ENCODE measurements at places on chromosomes 7 and 10.

DNA sequence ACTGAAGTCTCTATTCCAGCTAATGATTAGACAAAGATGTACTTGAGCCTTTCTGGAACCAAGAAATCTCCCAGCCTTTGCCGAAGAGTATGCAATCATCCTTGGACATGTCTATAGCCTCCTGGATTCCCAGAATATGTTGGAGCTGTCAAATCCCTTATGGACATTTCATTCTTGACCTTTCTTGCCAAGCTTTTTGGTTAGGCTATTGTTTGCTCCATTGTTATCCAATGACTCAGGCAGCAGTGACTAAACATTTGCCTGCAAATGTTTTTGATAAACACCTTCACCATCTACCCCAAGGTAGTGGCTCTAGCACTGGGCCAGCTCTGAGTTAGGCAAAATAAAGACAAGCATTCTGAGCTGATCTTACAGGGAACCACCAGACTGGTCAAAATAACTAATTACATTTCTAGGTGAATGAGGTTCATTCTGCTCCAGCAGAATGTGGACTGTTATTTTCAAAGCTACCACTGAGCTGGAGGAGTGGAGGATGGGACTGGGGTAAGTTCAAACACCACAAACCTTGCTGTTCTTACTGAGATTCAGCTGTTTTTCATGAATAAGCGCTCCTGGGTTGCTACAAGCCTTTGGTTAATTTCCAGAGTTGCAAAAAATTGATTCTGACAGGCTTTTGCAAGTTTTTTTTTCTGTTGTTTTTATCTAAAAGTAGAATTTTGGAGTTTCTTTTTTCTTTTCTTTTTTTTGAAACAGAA lies 81.0 kb downstream of the TMEM270 start:
- DNase-seq, result no peak

GRCh38 chr7:17374654-17375053 lies 76.2 kb downstream of the AHR start:
- no peak for DNase-seq

GRCh38 chr10:7038416-7038815 lies 372.4 kb downstream of the SFMBT2 start:
- no peak for DNase-seq

- DNase-seq, result no peak
Observed at GRCh38 chr7:77859343-77859742, 60.8 kb downstream of the PHTF2 start.

DNA sequence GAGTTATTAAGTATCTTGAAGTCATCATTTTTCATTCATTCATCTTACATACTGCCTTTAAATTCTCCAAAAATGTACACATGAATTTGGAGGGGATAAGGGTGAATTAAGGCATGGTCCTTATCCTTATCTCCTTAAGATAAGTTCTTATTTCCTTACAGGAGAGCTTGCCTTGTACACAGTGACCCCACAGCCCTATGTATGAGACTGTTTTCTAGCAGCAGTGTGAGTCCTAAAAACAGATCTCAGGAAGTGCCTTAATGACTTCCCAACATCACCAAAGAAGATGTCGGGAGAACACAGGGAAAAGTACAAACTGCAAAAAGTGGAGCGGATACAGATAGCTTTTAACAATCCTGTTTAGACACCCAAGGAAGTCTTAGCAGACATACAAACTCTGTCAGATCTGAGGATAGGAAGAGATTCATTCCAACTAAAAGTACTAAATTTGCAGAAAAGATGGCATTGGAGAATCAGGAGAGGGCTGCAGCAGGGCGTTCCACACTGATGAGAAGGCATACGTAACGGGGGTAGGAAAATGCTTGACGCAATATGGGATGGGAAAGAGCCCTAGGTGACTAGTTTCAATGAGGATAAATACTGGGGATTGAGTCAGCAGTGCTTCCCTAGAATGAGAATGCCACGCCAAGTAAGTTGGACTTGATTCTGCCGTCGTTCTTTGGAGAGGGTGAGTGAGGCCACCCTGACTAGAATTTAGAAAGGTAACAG lies 570.2 kb downstream of the PARD3 start:
- no peak for DNase-seq

- DNase-seq, result no peak
Observed at GRCh38 chr7:73850781-73851207, 8.5 kb upstream of the METTL27 start.

DNA sequence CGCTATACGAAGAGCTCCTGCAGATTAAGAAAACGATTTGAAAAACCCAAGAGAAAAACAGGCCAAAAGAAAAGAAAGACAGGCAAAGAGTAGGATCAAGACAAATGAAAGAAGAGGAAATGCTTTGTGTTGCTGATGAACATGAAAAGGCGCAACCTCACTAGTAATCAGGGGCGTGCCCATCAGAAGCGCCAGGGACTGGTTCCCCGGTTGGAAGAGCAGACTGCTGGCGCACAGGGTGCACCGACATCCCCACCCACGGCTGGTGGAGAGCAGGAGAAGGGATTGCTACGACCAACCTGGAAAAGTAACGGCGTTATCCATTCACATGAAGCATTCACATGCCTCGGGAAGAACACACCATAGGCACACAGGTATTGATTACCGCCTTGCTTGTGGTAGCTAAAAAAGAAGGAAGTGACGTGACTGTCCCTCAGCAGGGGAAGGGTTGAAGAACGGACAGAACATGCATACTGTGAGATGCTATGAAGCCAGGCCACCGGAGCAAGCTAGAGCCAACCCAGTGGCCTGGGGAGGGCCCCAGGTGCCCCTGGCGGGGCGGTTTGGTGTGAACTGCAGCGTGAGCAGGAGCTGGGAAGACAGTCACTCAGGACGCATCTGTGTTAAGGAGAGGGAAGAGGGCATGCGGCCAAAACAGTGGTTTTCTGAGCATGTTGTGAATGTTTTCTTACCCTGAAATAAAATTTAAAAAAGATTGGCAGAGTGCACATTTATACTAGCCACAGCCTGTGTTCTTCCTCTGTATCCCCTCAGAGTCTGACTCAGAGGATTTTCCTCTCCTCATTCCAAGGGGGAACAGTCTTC lies 18.3 kb downstream of the AGAP3 start:
- DNase-seq, result no peak

DNA sequence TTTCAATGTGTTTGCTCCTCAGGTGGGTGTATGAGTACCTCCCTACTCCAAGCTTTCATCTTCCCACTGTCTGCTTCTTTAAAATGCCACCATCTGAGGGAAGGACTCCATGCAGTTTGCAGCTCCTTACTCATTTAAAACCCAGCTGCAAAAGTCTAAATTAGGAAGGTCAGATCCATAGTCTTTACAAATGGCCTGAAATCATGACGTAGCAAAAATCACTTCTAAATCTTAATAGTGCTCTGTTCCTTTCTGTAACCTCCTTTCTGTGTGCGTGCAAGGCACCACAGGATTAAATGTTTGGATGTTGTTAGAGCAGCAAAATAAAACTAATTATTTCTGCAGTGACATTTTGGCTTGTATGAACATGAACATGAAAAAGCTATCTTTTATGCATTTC lies 366.9 kb upstream of the IGFBP3 start:
- no peak for DNase-seq

GRCh38 chr10:7738536-7739407 lies 35.7 kb downstream of the ITIH2 start:
- DNase-seq, result no peak

- DNase-seq, result no peak
Observed at GRCh38 chr7:2520761-2521290, 1.3 kb downstream of the LFNG start.

DNA sequence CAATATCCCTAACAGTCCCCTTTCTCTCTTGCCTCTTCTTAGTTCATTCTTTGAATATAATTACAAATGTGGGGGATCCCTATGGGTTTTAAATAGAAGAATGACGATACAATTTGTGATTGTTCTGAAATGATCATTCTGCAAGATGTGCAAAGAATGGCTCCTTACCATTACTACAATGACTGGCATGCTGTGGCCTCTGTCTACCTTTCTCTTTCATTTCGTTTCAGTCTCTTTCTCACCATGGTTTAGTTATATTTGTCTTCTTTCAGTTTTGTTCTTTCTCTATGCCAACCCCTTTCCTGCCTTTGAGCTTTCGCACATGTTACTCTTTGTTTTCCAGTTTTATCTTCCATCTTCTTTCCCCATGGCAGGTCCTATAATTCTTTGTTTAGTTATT lies 176.5 kb downstream of the SUGCT start:
- no peak for DNase-seq

DNA sequence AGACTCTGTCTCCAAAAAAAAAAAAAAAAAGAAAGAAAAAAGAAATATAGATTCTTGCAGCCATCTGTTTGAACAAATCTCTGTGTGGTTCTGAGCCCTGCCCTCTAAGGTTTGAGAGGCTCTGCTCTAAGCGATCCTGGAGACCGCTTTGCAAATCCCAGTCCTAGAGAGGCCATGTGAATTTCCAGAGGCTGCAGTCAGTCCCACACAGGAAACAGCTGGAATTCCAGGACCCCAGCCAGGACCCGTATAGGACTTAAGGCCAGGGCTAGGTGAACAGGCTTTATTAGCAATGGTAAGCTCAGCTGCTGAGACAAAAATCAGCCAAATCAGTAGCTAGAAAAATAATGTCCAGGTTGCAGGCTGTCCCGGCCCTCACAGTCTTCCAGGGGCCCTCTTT lies 154.8 kb downstream of the RPS24 start:
- DNase-seq, result no peak

- no peak for DNase-seq
Observed at GRCh38 chr10:93461109-93461806, 20.9 kb downstream of the MYOF start.

- DNase-seq, result no peak
Observed at GRCh38 chr7:128010391-128011127, 20.7 kb downstream of the LRRC4 start.

- DNase-seq, result no peak
Observed at GRCh38 chr10:75487087-75487754, 55.8 kb downstream of the LRMDA start.

DNA sequence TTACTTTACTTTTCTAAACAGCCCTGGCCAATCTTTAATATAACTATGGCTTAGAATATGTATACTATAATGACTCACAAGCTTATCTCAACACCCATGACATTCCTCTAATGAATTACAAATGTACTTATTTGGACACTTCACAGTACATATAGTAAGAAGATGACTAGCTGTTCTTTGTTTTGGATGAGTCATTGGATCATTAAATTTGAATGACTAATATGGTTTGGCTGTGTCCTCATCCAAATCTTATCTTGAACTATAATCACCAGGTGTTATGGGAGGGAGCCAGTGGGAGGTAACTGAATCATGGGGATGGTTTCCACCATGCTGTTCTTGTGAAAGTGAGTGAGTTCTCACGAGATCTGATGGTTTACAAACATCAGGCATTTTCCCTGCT lies 807.5 kb upstream of the SORCS1 start:
- DNase-seq, result no peak

DNA sequence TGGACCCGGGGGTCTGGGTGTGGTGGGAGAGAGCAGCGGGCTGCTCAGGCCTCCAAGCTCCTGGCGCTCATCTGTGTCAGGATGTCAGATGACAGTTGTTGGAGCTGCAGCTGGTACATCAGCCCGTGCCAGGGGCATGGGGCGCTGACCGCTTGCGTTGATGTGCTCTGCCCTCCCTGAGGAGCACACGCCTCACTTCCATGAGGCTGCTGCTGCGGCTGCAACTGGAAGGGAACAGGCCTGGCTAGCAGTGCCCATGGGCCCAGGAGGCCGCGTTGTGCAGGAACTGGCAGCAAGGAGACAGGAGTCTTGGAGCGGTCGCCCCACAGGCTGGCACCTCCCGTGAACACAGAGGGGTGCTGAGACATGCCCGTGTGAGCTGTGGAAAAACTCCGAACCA lies 361.3 kb upstream of the MKI67 start:
- no peak for DNase-seq

DNA sequence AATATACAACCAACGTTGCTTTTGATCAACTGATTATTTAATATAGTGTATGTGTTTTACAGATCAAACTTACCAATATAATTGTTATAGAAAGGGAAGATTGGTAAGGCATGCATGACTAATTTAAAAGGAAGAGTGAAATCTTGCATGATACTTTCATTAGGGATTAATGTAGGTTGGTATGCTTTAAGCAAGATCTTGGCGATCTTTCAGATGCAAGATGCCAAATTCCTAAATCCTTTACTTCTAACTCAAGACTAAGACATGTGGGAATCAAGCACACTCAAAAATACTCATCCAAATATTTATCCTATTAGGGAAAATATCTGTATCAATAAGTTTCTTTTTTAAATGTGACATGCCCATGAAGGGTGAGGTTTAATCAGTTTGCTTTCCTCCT lies 321.4 kb upstream of the MEOX2 start:
- no peak for DNase-seq

- DNase-seq, result no peak
Observed at GRCh38 chr7:118281196-118281595, 56.7 kb downstream of the ANKRD7 start.

GRCh38 chr7:140564643-140565042 lies 76.0 kb downstream of the DENND2A start:
- DNase-seq, result no peak

- DNase-seq, result peak; percentile 80
Observed at GRCh38 chr7:69429911-69430383, 168.3 kb upstream of the AUTS2 start.

DNA sequence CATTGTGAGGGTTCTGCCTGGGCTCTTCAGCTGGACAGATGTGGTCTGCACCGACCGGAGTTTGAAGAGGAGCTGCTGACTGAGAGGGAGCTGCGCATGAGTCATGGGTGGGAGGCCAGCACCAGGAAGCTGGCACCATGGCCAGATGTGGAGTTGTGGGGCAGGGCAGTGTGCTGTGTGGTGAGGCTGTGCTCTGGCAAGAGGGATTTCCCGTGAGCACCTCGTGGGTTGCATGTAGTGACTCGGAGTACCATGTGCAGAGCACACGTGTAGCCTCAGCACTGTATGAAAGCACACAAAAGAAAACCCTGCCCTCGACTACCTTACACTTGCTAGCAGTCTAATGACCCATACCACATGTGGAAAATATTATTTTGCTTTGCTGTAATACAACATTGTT lies 103.4 kb downstream of the WNT2 start:
- no peak for DNase-seq

GRCh38 chr7:116862951-116863670 lies 724 bp downstream of the CAPZA2 start:
- DNase-seq, result peak; percentile 28

GRCh38 chr10:88091490-88092061 lies 228.2 kb downstream of the PTEN start:
- DNase-seq, result no peak
